Renal cortex interstitium (tissue), 15 donors: ENCODE measurements at places on chromosomes 3 and 15. TPM values are rescaled to one million over a fixed set of nuclear protein-coding genes. Genes with fewer than 3 reads are reported as not detected.

DNA sequence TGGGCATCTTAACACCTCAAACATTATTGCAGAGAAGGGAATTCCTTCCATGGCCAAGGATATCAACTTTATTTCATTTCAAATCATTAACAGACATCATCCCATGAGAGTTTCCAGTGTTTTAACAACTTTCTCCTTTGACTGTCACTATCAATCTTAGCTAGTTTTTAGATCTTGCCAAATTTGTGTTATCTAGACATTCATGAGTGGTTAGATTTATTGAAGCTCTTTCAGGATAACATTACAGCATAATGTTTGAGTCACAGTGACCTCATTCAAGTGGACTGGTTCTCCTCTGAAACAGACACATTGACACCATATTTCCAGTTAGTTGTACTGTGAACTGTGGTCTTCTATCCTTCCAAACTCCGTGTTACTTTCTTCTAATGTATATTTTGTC is 8.6 kb upstream of the TNFAIP8L3 start:
- no peak for DNase-seq

DNA sequence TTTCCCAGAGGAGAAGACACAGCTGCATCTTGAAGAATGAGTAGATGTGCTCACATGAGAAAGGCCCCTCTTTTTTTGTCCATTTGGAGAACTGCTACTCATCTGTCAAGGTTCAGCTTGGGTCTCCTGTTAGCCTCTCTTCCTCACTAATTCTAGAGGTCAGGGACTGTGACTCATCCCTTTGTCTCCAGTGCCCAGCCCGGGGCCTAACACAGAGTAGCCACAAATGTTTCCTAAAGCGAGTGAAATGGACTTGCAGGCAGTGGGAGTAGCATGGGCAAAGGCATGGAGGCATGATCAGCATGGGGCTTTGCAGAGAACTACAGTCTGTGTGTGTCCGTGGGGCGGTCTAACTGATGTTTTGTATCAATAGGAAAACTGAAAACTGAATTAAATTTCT is 33.9 kb upstream of the MRPS22 start:
- DNase-seq = no peak

DNA sequence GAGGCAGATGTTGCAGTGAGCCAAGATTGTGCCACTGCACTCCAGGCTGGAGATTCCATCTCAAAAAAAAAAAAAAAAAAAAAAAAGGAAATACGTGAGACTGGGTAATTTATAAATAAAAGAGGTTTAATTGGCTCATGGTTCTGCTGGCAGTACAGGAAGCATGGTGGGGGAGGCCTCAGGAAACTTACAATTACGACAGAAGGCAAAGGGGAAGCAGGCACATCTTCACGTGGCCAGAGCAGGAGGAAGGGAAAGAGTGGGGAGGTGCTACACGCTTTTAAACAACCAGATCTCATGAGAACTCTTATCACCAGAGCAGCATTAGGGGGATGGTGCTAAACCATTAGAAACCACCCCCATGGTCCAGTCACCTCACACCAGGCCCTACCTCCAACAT is 138.2 kb upstream of the IL12A start:
- DNase-seq = no peak

- no peak for DNase-seq
Measured at GRCh38 chr15:71678191-71678590, 132.2 kb upstream of the NR2E3 start.

DNA sequence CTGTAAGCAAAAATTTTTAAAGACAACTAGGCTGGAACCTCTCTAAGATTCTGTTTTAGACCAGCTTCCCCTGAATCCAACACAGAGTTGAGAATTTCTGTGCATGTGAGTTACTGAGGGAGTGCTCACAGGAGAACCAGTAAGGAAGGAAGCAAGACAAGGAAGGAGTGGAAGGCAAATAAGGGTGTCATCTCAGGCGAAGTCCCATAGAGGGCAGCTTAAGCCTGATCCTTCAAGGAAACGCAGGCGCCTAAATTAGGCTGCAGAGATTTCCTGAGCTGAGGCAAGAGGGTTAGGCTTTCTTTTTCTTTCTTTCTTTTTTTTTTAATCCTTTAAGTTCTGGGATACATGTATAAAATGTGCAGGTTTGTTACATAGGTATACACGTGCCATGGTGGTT is 36.2 kb upstream of the COL6A6 start:
- DNase-seq = peak; percentile 24

Gene TERC
- polyA plus RNA-seq = not detected

Gene SLC24A5
- polyA plus RNA-seq = 0.39 TPM

GRCh38 chr3:115156046-115156654 is 9.1 kb upstream of the ZBTB20 start:
- no peak for DNase-seq

- DNase-seq = no peak
Measured at GRCh38 chr3:155320934-155321333, 27.5 kb upstream of the STRIT1 start.

Gene ADAMTSL3
- polyA plus RNA-seq = 5.3 TPM

GRCh38 chr3:114627770-114628169 is 333.9 kb downstream of the TIGIT start:
- DNase-seq = no peak

Gene LIPC
- polyA plus RNA-seq = 14.0 TPM

Gene TLR9
- 0.27 TPM for polyA plus RNA-seq

- no peak for DNase-seq
Measured at GRCh38 chr3:55434789-55435188, 52.3 kb downstream of the WNT5A start.

Gene NGRN
- polyA plus RNA-seq = 110 TPM

- no peak for DNase-seq
Measured at GRCh38 chr15:80325206-80325605, 73.2 kb upstream of the CTXND1 start.

- no peak for DNase-seq
Measured at GRCh38 chr15:79540551-79540950, 108.4 kb downstream of the MINAR1 start.

- DNase-seq = no peak
Measured at GRCh38 chr3:86792316-86792715, 198.6 kb downstream of the VGLL3 start.

- no peak for DNase-seq
Measured at GRCh38 chr3:10992017-10992942, at the start of gene SLC6A1. Gene SLC6A1, plus strand, starts transcription at chr3:10992748. Its CDS starts 24,464 bp downstream, at chr3:11017212.

Gene A4GNT
- 3.3 TPM for polyA plus RNA-seq

GRCh38 chr15:89749526-89749925 is 1.5 kb downstream of the MESP1 start:
- DNase-seq = no peak

GRCh38 chr3:14491396-14492190 is 48.5 kb downstream of the GRIP2 start:
- DNase-seq = no peak

Gene RAB27A
- polyA plus RNA-seq = 18.0 TPM

DNA sequence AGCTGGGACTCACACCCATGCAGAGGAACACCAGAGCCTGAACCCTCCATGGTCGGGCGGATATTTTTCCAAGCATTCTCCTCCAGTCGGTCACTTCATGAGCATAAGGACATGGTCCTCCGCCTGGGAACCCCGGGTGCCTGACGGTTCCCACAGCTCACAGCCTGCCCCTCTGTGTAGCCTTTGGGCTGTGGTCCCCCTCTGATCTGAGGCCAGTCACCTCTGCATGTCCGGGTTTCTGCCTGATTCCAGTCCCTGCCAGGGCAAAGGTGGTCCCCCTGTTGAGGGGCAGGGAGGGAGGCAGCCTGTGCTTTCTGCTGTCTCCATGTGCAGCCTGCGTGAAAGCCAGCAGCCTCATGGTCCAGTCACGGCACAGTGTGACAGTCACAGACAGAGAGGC is 76.6 kb upstream of the KLF13 start:
- no peak for DNase-seq

- DNase-seq = no peak
Measured at GRCh38 chr3:171379281-171379680, 80.9 kb downstream of the TNIK start.

Gene ILDR1
- 6.9 TPM for polyA plus RNA-seq

DNA sequence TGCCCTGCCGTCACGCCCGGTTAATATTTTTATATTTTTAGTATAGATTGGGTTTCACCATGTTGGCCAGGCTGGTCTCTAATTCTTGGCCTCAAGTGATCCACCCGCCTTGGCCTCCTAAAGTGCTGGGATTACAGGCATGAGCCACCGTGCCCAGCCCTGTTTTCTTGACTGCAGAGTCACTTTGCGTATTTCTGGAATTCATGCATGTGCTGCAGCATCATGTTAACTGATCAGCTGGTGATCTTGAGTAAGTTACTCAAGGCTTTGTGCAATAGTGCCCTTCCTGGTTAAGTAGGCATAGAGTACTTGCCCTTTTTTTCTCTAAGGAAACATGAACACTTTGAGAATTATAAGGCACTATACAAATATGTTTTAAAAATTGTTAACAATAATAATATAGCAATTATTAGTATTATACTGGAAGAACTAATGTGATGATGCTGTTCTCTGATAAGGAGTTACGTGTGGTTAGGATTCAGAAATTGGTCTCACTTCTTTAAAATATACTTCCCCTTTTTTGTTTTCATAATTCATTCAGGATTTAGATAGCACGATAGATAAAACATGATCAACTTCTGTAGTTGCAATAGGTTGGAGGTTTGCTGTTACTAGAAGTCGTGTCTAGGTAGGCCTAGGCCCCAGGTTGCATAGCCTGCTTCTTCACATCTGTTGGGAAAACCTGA is 33.6 kb downstream of the GPR171 start:
- DNase-seq = no peak

GRCh38 chr3:35772381-35773015 is 133.2 kb downstream of the ARPP21 start:
- DNase-seq = no peak

Gene SMAD6
- 39.7 TPM for polyA plus RNA-seq
